ENCODE measurements at places on chromosomes 16 and 17. TPM values are rescaled to one million over a fixed set of nuclear protein-coding genes. Genes with fewer than 3 reads are reported as not detected.

The SLC13A5 gene
- total RNA-seq = 0.43 TPM

DNA sequence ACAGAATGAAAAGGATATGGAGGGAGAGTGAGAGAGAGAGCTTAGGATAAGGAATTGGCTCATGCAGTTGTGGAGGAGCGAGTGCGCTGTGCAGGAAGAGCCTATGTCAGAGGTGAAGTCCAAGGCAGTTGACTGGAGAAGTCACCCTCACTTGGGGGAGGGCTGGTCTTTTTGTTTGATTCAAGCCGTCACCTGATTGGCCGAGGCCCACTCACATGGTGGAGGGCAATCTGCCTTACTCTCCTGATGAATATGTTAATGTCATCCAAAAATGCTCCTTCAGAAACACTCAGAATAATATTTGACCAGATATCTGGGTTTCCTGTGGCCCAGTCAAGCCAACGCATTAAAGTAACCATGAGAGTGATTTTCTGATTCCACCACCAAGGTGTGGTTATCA lies 131.7 kb downstream of the KATNIP start:
- DNase-seq = no peak
- no peak overlapping the region for H3K4me3 ChIP-seq
- peaks cover 17% of the 10 kb centered on the region for H3K36me3 ChIP-seq
- H3K4me1 ChIP-seq = peaks cover 4% of the 10 kb centered on the region
- H3K27ac ChIP-seq = peak overlapping the region; percentile 72
- no peaks in the 10 kb centered on the region for H3K27me3 ChIP-seq

The CXCL16 gene
- not detected for total RNA-seq

The ACSM5 gene
- total RNA-seq = not detected

DNA sequence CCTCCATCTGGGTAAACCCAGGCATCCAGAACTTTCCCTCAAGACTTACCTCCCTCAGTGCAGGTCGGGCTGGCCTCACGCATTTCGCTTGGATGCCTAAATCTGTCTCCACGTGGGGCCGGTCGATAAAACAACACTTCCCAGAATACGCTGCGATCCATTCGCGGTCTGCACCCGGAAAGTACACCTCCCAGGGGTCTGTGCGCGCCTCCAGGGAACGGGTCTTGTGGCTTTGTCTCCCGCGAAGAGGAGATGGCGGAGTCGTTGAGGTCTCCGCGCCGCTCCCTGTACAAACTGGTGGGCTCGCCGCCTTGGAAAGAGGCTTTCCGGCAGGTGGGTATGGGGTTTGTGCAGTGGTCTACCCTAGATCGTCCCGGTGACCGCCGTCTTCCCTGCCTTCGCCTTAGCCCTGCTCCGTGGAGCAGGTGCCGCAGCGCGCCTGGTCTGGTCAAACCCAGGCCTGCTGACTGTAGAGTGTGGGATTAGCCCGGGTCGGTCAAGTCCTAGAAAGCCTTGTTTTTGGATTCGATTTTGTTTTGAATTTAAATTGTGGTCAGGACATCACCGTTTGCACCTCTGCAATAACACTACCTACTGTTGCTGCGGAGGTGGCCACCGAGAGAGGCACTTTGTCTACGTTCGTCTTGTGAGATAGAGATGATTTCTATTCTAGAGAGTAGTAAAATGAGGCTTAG lies at the start of gene RPAIN:
Gene RPAIN (plus strand): TSS at position 224 of the 695 bp plus-strand sequence. CDS start 29 bp downstream, at position 253.
- H3K4me1 ChIP-seq = peaks cover 42% of the 10 kb centered on the region
- H3K27ac ChIP-seq = peak within 1 kb of the TSS; percentile 99
- H3K27me3 ChIP-seq = no peaks in the 10 kb centered on the region

DNA sequence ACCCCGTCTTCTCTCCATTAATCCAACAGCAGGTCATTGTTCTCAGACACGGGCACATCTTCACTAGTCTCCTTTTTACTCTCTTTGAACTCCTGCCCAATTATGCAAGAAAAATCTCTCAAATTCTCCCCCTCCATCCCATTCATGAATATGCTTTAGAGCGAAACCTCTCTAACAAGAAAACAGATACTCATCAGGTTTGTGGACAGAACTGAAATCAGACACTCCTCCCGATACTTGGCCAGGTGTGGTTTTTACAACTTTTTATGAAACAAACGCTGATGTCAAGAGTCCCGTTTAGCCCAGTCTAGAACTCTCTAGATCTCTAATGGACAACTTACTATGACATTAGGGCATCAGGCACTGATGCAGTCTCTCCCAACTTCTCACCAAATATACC lies 40.9 kb downstream of the PIK3R5 start:
- peaks cover 5% of the 10 kb centered on the region for H3K36me3 ChIP-seq
- no peak overlapping the region for H3K4me3 ChIP-seq
- no peaks in the 10 kb centered on the region for H3K4me1 ChIP-seq
- no peak overlapping the region for H3K27ac ChIP-seq

GRCh38 chr17:56936697-56937322 lies 23.0 kb upstream of the TRIM25 start:
- H3K36me3 ChIP-seq = peaks cover 50% of the 10 kb centered on the region
- H3K27me3 ChIP-seq = no peaks in the 10 kb centered on the region
- no peak overlapping the region for H3K27ac ChIP-seq
- no peak for DNase-seq
- peaks cover 4% of the 10 kb centered on the region for H3K4me1 ChIP-seq
- H3K4me3 ChIP-seq = no peak overlapping the region

The RASD1 gene
- total RNA-seq = 8.3 TPM

DNA sequence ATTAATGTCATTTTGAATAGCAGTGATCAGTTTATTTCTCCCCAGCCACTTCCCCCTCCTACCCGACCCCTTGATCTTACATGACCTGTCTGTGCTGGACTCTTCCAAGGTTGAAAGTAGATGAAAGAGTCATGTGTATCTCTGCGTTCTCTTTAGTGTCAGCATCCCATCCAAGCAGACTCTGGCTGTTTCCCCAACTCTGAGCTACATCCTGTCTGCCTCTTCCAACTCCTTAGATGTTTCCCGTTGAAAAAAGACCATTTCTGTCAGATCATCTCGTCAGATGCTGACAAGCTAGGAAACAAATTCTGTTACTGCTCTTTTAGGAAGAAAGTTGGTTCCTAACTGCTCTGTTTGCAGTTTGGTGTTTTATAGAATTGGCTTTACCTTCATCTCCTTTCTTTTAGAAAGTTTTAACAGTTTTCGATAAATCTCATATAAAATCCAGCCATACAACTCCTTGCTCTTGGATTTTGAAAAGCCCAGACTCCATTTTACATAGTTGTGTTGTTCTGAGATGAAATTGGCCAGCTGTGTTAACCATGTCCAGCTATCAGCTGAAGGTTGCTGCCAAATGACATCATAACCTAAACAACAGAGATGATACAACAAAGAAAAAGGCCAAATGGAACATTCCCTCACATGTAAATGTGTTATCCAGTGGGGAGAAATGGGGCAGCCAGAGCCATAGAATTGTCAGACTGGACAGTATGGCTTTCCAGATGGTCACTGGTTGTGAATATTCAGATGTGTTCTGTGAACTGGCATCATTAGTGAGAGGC lies 43.5 kb downstream of the CYB561 start:
- no peak overlapping the region for H3K27ac ChIP-seq
- H3K4me3 ChIP-seq = no peak overlapping the region
- H3K27me3 ChIP-seq = no peaks in the 10 kb centered on the region

DNA sequence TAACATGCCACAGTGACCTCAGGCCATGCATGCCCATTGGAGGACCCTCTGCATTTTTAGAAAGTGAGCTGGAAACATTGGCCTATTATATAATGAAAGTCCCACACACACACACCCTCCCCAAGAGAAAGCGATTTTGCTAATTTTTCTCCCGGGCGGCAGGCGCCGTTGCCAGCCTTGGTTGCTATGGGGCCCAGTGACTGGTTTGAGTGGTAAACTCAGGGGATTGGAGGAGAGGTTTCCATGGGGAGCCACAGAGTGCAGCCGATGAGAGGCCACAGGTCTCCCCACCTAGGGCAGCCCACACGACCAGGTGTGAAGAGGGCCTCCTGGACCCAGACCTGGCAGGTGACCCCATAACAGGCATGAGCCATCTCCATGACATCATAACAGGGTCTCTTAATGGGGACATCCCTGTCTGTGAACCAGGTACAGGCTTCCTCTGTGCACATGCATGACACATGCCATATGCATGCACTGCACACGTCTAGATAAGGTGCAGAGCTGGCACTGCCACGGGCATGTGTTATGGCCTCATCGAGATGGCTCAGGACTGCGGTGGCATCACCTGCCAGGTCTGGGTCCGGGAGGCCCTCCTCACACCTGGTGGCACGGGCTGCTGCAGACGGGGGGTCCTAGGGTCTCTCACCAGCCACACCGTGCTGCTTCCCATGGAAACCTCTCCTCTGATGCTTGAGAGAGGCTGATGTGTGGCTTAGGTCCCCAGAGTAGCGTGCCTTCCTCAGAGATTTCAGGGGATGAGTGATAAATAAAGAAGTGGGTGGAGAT lies 144.1 kb downstream of the RBFOX3 start:
- no peaks in the 10 kb centered on the region for H3K27me3 ChIP-seq
- DNase-seq = no peak
- H3K27ac ChIP-seq = no peak overlapping the region
- H3K4me3 ChIP-seq = no peak overlapping the region
- H3K4me1 ChIP-seq = peaks cover 18% of the 10 kb centered on the region

GRCh38 chr17:75241996-75242460 lies 19.4 kb downstream of the GGA3 start:
- no peaks in the 10 kb centered on the region for H3K4me1 ChIP-seq
- H3K4me3 ChIP-seq = no peak overlapping the region
- DNase-seq = no peak
- peaks cover 13% of the 10 kb centered on the region for H3K36me3 ChIP-seq
- H3K27ac ChIP-seq = no peak overlapping the region

DNA sequence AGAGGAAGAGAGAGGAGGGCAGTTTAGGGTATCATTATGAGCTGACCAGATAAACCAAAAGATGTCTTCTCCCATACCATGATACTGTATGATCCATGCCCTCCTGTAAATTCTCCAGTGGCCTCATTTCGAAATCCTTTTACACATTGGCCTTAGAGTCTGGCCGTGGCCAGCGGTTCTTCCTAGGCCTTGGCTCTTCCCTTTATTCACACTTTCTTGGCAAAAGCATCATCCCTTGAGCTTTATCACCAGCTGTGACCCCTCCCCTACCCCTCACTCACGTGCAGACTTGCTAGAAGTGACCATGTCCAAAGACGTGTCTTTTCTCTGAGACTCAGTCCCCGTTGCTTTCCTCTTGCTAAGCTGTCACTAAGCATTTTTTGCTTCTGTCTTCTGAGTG lies 22.8 kb downstream of the KATNIP start:
- peaks cover 8% of the 10 kb centered on the region for H3K4me1 ChIP-seq
- DNase-seq = no peak
- peak overlapping the region; percentile 57 for H3K27ac ChIP-seq
- no peak overlapping the region for H3K4me3 ChIP-seq
- no peaks in the 10 kb centered on the region for H3K27me3 ChIP-seq

The HAP1 gene
- 1.6 TPM for total RNA-seq

The MYOCD gene
- total RNA-seq = 0.09 TPM

The MYO15A gene
- 1.3 TPM for total RNA-seq

- no peaks in the 10 kb centered on the region for H3K36me3 ChIP-seq
- no peaks in the 10 kb centered on the region for H3K4me1 ChIP-seq
- DNase-seq = no peak
- no peak overlapping the region for H3K4me3 ChIP-seq
- H3K27ac ChIP-seq = no peak overlapping the region
- H3K27me3 ChIP-seq = no peaks in the 10 kb centered on the region
Observed at GRCh38 chr17:78458091-78458490, 79.6 kb downstream of the PGS1 start.

DNA sequence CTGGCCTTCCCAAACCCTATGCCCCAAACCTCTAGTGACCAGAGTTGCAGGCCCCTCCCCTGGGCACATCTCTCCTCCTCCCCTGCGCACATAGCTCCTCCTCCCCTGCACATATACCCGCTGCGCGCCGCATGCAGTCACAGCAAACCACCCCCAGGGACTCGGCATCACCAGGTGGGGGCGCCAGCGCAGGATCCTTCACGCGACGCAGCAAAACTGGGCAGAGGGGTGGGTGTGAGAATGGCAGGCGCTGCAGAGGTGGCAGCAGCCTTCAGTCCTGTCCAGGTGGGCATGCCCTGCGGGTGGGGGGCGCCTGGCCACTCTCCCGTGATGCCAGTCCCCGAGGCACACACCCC lies 5.6 kb downstream of the CORO6 start:
- H3K27ac ChIP-seq = no peak overlapping the region
- DNase-seq = peak; percentile 80
- H3K4me1 ChIP-seq = peaks cover 28% of the 10 kb centered on the region
- H3K27me3 ChIP-seq = peaks cover 75% of the 10 kb centered on the region

- H3K27me3 ChIP-seq = no peaks in the 10 kb centered on the region
- no peak for DNase-seq
- peaks cover 55% of the 10 kb centered on the region for H3K4me1 ChIP-seq
- no peaks in the 10 kb centered on the region for H3K36me3 ChIP-seq
Observed at GRCh38 chr17:17751489-17752088, 70.3 kb downstream of the RAI1 start.

DNA sequence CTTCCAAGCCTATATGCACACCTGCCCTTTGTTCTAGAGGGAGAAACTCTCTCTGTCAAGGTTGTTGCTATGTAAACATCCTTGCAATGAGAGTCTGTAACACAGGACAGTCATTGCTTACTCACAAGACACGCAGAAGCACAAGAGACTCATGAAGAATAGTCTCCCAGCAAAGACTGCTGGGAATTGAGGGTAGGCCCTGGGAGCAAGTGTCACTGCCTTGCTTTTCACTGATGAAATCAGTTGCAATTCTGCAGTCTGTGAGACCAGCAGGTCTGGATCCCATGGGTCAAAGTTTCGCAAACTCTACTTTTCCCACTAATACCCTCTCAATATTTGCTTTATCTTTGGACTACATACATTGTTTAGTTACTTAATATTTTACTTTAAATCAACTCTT lies 177.4 kb downstream of the FTO start:
- H3K4me1 ChIP-seq = peaks cover 5% of the 10 kb centered on the region
- H3K27me3 ChIP-seq = no peaks in the 10 kb centered on the region
- DNase-seq = no peak

DNA sequence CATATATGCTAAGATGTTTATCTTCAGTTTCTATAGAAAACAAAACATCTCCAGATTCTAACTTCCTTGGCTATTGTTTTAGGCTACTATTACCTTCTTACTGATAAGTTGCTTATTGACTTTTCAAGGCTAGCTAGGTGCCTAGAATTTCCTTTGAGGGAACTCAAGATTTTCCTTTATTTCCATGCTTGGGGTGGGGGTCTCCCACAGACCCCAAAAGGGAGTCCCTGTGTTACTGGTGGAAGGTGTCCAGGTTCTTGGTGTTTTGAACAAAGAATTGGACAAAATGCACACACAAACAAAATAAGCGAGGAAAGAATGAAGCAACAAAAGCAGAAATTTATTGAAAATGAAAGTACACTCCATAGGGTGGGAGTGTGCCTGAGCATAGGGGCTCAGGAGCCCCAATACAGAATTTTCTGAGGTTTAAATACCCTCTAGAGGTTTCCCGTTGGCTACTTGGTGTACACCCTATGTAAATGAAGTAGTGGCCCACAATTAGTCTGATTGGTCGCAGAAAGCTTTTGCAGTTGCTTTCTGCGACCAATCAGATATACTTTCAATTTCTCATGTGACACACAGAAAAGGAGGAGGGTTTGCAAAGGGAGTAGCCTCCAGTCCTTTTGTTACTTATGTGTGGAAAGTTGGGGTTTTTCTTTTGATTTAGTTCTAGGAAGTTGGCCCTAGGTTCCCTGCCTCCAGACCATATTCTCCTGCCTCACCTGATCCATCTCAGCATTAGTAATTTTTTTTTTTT lies 67.5 kb downstream of the MARF1 start:
- H3K4me3 ChIP-seq = no peak overlapping the region
- H3K27ac ChIP-seq = no peak overlapping the region
- H3K4me1 ChIP-seq = no peaks in the 10 kb centered on the region

GRCh38 chr17:32917842-32918241 lies 10.1 kb upstream of the TMEM98 start:
- H3K4me1 ChIP-seq = peaks cover 6% of the 10 kb centered on the region
- H3K27ac ChIP-seq = no peak overlapping the region
- H3K27me3 ChIP-seq = no peaks in the 10 kb centered on the region
- no peaks in the 10 kb centered on the region for H3K36me3 ChIP-seq

The PRRT2 gene
- 18.6 TPM for total RNA-seq
